Right hindlimb (tissue), 1 donor: ENCODE measurements at places on chromosomes 6 and 20.

DNA sequence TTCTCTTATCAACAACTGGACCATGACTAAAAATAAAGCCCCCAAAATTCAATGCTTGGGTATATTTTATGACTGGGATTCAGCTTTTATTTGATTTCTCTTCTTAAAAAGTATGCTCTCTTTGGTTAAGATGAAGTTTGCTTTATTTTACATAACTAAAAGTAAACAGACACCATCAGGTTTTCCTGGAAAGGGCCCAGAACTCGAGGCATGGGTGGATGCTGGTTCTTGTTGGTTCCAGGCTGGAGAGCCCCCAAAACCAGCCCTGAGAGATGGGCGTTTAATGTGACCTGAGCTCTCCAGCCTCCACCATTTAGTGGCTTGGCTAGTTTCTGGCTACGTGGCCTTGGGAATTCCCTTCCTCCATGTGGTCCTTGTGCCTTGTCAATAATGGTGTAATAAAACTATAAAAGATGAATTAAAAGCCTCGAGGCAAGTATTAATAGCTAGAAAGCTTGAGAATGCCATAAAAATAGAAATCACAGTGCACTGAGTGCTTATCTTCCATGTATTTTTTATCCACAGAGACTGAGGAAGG lies 34.1 kb downstream of the BANF2 start:
- no peak for DNase-seq

- peak; percentile 20 for DNase-seq
Measured at GRCh38 chr6:145112711-145113148, 622.6 kb downstream of the EPM2A start.

GRCh38 chr6:2108700-2109306 lies 136.6 kb downstream of the GMDS start:
- no peak for DNase-seq

DNA sequence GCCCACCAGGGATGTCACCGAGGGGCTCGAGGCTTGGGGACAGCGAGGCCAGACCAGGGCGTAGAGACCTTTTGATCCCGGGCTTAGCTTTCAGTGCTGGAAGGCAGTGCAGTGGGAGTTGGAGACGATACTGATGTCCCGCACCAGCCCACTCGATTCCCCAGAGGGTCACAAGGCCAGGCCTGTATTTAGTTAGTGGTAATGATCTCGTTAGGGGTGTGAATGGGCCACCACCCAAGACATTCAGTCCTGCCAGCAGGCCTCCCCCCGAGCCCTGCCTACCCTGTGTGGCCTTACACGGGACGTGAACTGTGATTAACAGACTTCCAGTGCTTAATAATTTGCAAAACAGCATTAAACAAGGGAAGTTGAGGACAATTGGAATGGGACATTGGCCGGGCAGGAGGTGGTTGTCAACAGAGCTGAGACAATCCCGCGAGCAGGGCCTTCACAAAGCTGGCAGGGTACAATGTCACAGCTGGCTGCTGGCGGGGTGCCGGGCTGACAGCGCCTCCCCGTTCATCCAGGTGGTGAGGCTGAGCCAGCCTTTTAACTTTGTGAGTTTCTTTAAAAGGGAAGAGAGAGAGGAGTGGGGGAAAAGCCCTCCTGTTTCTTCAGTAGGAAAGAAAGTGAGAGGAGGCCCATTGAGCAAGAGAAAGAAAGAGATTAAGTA lies 175.3 kb upstream of the RALGAPA2 start:
- DNase-seq, result peak; percentile 53

DNA sequence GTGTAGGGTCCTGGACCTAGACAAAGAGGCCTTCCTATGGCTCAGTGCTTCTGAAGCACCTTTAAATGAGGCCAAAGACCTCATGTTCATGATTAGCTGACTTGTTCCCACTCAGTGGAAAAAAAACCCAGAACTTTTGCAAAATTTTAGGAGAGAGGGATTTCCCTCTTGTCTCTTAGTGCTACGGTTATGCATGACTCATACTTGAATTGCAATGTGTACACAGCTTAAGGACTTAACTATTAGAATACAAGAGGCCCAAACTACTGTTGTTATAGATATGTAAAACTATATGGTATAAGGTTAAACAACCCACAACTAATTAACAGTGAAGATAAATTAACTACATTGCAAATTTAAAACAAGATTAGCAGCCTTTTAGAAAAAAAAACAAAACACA lies 32.3 kb upstream of the HLA-A start:
- no peak for DNase-seq

DNA sequence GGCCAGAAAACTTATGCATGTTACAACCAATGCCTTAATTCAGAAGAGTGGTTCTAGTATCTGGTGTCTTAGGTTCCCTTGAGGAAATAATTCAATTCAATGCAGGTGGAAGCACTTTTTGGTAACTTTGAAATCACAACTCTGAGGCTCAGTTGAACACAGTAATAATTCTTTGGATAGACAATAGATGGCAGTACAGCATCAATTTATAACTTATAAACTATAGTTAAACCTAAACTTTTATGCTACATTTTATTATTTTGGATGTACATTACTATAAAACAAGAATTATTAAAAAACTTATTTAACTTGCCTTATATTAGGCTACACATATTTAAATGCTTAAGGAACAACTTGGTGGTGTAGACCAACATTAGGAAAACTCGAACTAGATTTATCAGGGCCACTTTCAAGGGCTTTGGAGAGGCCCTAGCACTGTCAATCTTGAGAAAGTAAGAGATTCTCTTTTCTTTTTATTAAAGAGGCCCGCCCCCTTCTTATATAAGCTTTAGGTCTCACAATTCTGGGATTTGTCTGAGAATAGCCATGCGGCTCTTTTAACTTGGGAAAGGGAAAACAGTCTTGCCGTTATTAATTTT lies 85.9 kb downstream of the CRYBG1 start:
- no peak for DNase-seq

DNA sequence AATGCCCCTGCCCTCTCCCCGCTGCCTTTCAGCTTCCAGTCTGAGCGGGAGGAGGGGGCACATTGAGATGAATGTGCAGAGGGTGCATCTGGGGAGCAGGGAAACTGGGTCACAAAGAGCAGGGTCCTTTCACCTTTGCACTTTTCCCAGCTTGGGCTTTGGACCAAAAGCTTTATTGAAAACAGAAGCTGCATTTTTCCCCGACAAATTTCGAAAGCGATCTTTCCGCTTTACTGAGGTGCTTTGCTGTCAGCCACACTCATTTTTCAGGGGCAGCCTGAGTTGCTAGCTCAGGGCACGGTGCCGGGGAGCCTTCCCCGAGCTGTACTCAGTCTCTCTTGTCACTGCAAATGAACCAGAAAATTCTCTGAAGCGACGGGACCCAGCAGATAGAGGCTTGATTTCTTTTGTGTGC lies 283.7 kb upstream of the SOX4 start:
- DNase-seq, result no peak

GRCh38 chr6:7243179-7243981 lies 69.6 kb downstream of the SSR1 start:
- DNase-seq, result peak; percentile 66
